ENCODE measurements at places on chromosomes 6 and 20. TPM values are rescaled to one million over a fixed set of nuclear protein-coding genes. Genes with fewer than 3 reads are reported as not detected.

DNA sequence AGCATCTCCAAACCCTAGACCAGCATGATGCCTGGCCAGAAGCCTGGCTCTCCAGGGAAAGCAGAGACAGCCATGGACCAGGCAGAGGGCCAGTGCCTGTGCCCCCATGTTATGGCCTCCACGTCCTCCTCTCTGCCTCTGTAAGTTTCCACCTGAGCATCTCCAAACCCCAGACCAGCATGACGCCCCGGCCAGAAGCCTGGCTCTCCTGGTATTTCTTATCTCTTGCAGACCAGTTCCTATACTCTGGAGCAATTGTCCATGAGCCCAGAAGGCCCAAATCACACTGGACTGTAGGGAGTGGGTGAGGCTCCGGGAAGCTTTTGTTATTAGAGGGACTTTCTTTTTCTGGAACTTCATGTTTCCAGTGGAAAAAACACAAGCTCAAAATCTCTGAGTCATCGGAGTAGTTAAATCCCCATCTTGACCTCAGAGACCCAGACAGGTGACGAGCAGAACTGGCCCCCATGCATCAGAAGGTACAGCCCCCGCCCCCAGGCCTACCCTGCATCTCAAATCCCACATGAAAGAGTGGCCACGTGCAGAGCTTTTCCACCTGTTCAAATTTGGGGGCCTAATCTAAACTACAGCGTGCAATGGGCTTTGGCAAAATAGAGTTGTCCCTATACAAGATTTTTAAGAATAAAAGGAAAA, 110.2 kb upstream of the FOXQ1 start:
- DNase-seq, result no peak

Gene RBPJL
- not detected for polyA plus RNA-seq

GRCh38 chr6:86723729-86724128, 213.6 kb upstream of the HTR1E start:
- no peak for DNase-seq

GRCh38 chr6:157711060-157711459, 112.0 kb upstream of the SNX9 start:
- DNase-seq, result no peak

- DNase-seq, result no peak
These were observed 32.8 kb downstream of the RAMACL start for GRCh38 chr6:166553563-166554271.

GRCh38 chr6:75818098-75818855, 69.2 kb downstream of the MYO6 start:
- DNase-seq, result no peak

- no peak for DNase-seq
These were observed 571.8 kb downstream of the QKI start for GRCh38 chr6:163986313-163986712.

Gene SCRT2
- polyA plus RNA-seq, result not detected

- DNase-seq, result no peak
These were observed 28.9 kb downstream of the PLG start for GRCh38 chr6:160730911-160731310.

GRCh38 chr6:143288923-143289322, 161.6 kb downstream of the ADAT2 start:
- DNase-seq, result no peak

DNA sequence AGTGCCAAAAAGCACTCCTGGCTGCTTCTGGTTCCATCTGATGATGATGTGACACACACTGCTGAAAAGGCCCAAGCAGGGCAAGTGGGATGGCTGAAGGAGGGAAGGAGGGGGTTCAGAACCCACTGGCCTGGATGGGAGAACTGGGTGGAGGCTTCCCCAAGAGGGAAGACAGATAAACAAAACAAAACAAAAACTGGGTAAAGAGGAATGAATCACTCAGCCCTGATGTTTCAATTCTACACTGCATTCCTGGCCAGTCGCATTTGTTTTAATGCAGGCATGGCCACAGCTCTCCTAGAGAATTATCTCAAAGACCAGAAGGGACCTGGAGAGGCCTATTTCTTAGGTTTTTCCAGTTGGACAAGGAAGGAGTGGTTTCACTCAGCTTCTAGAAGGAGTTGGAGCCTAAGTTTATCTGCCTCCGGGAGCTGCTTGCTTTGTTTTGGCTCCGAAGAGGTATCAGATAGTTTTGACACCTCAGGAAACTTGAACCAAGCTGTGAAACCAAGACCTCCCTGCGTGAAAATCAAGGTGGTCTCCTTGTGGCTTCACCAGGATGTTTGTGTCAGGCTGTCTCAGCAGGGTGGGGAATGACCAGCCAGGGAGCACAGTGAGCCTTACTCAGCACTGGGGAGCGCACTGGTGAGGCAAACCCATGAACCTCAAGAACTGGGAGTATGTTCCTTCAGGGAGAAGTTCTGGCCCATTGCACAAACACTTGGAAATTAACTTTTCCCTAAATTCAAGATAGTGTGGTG, 16.1 kb downstream of the TTPAL start:
- DNase-seq, result no peak

DNA sequence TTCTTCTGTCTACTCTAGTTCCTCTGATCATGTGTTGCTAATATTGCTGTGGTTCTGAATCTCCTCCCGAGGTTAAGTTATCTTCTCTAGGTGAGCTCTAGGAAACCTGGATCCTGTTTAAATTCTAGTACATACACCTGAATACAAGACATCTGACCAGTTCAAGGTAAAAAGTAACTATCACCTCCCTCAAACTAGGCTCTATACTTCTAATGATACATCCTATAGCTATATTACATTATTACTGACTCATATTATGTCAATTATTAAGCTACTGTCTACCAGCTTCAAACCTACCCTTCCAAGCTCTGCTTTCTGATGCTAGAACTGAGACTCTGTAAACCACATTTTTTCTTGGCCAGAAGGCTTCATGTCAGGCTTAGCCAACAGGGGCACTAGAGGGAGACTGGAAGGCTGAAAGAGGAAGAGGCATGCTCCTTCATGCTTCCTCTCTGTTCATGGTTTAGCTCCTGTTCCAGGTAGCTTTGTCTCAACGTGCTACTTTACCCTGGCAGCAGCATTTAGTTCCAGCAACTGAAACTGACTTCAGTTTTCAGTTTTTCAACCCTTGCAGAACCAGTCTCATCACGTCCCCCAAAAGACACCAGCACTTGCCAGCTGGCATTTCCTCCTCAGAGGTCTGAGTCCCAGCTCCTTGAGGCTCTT, 148.4 kb upstream of the TOP1 start:
- no peak for DNase-seq

Gene POM121L2
- polyA plus RNA-seq, result not detected

- no peak for DNase-seq
These were observed 7.4 kb upstream of the AHCY start for GRCh38 chr20:34310481-34311117.

DNA sequence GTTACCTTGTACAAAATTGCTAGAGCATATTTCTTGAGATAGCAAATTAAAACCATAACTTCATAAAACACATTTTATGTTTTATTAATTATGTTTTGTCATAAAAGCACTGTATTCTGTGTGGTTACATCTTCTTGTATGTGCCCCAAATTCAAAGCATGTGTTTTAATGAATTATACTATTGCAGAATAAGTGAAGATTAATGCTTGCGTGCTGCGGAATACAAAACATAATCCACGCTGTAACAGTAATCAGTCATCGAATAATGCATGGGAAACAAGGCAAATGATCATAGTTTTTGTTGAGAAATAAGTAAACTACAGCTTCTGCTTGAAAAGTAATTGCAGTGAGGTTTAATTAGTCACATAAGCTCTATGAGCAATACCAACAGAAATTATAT, 459.2 kb upstream of the SOX4 start:
- no peak for DNase-seq

- no peak for DNase-seq
These were observed 309.7 kb upstream of the AGPAT4 start for GRCh38 chr6:161583584-161583983.

Gene EGFL8
- polyA plus RNA-seq, result 30.3 TPM

DNA sequence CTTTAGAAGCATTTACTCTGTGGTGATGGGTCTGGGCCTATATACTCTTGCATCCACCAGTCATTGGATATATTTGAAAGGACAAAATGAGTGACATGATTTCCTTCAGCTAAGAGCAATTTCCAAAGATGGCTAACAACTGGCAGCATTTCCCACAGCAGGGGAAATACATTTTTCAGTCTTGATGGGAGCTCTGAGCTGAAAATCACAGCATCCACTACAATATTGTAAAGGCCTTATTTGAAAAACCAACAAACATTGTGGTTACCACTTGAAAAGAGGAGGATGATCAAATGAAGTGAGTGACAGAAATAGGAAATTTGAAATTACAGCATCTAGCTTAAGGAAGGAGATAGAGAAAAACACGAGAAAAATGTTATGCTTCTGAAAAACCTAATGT, 705.0 kb upstream of the EPHA7 start:
- no peak for DNase-seq

- DNase-seq, result no peak
These were observed 117.2 kb downstream of the SOBP start for GRCh38 chr6:107607116-107607515.

Gene HSP90AB1
- 1,241 TPM for polyA plus RNA-seq

GRCh38 chr6:34484899-34485298, 19.0 kb downstream of the PACSIN1 start:
- no peak for DNase-seq

- DNase-seq, result no peak
These were observed 2.2 kb downstream of the KCNB1 start for GRCh38 chr20:49480236-49480635.

Gene BPIFA2
- not detected for polyA plus RNA-seq

Gene OSTM1
- polyA plus RNA-seq, result 32.9 TPM

DNA sequence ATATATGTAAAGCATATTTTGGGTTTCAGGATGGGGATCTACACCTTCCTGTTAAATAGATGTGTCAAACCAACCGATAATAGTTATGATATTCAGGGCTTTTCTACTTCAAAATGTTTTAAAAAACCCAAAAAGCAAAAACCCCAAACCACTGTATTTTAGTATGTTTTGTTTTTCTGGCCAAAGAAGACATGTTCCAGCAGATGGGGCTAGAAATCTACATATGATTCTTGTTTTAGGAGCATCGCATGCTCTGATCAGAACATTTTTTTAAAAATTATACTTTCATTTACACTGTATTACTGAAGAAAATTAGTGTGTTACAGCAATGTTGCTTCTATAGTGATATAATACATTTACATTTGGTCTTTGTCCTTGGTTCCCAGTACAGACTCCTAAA, 11.0 kb downstream of the RMND1 start:
- DNase-seq, result peak; percentile 26

Gene NHLRC1
- 1.9 TPM for polyA plus RNA-seq

DNA sequence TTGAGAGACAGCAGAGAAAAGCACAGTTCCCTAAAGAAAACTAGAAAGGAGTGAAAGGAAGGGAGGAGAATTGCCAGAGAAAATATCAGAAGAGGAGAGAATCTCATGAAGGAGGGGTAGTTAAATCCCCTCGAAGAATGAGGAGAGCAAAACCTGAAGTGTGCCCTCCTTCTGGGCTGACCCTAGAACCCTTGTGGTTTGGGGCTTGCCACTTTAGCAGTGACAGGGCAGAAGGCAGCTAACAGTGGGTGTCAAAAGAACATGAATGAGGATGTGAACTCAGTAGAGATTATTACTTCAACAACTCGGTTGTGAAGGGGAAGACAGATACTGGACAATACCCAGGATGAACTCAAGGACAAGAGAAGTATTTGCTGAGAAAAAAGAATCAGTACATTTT, 73.6 kb downstream of the RALGAPA2 start:
- DNase-seq, result no peak

DNA sequence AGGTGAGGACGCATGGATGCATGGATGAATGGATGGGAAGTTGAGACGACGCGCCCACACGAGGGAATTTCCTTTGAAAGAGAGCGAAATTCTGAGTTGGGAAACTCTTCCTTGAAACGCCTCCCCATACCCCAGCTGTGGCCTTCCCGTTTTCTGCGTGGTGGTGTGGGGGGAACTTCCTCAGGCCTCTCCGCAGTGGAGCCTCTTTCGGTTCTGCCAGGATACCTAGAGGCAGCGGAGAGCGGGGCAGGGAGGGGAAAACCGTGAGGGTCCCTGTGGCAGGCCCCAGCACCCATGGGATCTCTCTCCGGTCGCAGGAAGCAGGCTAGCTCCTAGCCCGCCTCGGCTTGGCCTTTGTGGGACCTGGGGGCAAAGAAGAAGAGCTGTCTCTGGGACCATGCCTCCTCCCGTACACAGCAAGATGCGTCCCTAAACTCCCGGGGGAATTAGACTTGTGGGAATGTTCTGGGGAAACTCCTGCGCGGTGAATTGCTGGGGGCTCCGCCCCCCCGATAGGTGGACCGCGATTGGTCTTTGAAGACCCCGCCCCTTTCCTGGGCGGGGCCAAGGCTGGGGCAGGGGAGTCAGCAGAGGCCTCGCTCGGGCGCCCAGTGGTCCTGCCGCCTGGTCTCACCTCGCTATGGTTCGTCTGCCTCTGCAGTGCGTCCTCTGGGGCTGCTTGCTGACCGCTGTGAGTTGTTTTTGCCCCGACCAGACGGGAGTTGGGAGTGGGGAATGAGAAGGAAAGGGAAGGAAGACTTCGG, at the start of gene CD40:
Gene CD40, plus strand, starts transcription at position 611 of the 764 bp plus-strand sequence. Its CDS starts 30 bp downstream, at position 641.
- DNase-seq, result no peak

Gene FOXS1
- 3.9 TPM for polyA plus RNA-seq

- DNase-seq, result no peak
These were observed 285.6 kb upstream of the RNF24 start for GRCh38 chr20:4300921-4301320.

DNA sequence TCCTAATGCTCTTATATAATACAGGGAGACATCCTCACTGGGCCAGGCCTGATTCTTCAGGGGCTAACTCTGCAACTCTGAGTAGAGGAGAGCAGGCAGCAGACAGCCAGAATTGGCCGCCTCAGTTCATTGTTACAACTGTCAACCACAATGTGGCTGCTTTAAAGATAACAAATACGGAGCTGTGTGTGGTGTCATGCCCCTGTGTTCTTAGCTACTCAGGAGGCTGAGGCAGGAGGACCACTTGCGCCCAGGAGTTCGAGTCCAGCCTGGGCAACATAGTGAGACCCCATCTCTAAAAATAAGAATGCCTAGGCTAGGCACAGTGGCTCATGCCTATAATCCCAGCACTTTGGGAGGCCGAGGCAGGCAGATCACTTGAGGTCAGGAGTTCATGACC, 34.3 kb downstream of the CEP250 start:
- DNase-seq, result no peak

DNA sequence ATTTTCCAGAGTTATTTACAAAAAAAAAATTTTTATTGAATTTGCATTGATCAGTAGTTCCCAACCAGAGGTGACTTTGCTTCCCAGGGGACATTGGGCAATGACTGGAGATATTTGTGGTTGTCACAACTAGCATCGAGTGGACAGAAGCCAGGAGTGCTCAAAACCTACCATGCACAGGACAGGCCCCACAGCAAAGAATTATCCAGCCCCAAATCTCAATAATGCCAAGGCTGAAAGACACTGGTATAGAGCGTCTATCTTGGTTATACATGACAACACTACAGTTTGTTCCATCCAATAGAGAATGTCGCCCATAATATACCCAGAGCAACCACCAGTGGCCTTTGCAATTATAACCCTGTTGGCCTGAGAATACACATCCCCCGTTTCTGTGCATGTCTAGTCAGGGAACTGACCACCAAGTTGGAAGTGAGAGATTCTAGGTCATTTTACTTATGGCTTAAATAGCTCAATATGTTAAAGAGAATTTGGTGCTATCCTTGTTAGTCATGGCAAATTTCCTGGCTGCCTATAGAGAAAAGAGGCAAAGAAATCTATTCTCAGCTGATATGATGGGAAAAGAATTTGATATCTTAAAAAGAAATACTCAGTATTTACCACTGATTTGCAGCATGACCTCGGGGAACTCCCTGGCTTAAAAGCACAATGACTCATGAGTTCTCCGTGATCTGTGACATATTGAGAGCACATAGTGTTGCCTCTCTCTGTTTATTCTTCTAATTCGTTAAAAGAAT, 76.0 kb upstream of the ADTRP start:
- DNase-seq, result no peak

All from left kidney (tissue), 8 donors.